ENCODE measurements at places on chromosomes 1 and 21. TPM values are rescaled to one million over a fixed set of nuclear protein-coding genes. Genes with fewer than 3 reads are reported as not detected.

Gene C4BPA
- total RNA-seq: 0.21 TPM

DNA sequence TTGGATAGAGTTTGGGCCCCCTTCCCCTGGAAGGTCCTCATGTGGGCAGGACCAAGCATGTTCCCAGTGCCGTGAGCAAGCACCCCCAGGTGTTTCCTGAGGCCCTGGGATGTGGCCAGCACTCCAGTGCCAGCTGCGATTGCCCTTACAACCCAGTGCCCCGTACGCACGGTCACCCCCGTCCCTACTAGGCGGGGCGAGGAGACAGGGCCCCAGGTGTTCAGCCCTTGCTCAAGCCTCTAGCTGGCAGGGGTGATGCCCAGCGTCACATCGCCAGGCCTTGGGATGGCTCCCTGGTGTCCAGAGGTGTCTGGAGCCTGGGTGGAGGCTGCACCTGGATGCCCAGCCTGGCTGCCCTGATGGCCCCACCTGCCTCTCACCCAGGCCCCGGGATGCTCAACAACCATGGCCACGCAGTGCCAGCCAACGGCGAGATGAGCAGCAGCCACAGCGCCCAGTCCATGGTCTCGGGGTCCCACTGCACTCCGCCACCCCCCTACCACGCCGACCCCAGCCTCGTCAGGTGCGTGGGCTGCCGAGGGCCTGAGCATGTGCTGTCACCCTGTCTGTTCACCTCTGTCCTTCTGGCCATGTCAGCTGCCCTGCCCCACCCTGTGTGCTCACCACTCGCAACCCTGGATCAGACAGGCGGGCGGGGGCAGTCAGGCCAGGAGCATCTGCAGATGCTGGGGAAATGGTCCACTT lies 21.6 kb upstream of the CCDC27 start:
- H3K4me3 ChIP-seq: no peak overlapping the region
- no peak for DNase-seq
- no peaks in the 10 kb centered on the region for H3K4me1 ChIP-seq
- no peak overlapping the region for H3K27ac ChIP-seq
- H3K27me3 ChIP-seq: no peaks in the 10 kb centered on the region
- H3K36me3 ChIP-seq: no peaks in the 10 kb centered on the region

DNA sequence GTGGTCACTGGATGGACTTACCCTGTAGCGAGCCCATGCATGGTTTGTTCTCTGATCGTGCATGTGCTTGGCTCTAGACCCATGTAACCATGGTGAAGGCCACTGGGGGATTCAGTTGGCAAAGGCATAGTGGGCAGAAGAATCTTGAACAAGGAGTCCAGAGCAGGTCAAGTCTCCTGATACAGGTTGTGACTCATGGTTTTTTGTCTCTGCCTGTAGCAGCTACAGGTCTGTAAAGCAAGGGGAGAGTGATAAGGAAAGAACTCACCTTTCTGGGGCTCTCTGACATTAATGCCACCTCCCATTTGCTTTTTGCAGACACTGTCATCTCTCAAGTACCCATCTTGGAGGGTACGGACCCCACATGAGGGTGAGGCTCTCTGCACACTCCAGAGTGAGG lies 153.4 kb upstream of the CAMK1G start:
- H3K4me3 ChIP-seq: no peak overlapping the region
- DNase-seq: no peak
- H3K27ac ChIP-seq: no peak overlapping the region
- no peaks in the 10 kb centered on the region for H3K36me3 ChIP-seq
- peaks cover 2% of the 10 kb centered on the region for H3K27me3 ChIP-seq
- H3K4me1 ChIP-seq: no peaks in the 10 kb centered on the region

DNA sequence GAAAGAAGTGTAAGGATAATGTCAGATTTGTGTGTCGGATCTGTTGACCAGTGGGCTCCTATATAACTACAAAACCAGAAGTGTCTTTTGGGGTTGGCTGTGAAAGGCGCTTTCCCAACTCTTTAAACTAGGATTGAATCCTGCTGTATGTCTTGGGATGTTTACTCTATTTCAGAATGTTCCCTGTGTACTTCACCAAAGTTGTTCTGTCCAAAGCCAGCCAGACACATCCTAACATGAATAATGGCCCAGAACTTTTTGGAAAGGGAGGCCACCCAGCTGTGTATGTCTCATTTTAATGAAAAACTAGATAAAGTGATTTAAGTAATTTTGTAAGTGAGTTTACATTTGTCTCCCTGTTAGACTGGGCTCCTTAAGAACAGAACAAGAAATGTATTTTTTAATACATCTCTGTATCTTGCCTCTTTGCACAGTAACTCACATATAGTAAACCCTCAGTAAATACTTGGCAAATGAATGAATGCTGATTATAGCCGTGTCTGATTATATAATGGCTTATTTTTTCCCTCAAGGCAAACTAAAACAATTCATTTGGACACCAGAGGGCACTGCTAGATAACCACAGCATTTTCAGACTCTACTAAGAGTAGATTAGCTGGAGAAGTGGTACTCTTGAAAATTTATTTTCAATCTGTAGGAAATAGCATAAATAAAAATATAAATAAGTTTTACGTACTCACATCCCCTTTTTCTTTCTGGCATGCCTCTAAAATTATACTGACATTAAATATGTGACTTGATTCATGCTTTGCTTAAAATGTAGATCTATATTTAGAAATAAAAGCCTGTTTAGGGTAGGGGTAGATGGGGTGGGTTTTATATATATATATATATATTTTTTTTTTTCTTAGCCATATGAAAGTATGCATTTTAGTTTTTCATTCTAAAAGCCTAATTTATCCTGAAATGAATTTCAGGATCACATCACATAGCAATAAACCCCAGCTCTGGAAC lies 23.8 kb downstream of the TSEN15 start:
- H3K27me3 ChIP-seq: no peaks in the 10 kb centered on the region
- no peak for DNase-seq
- no peak overlapping the region for H3K4me3 ChIP-seq
- no peaks in the 10 kb centered on the region for H3K4me1 ChIP-seq

- no peaks in the 10 kb centered on the region for H3K36me3 ChIP-seq
- H3K4me1 ChIP-seq: no peaks in the 10 kb centered on the region
- no peaks in the 10 kb centered on the region for H3K27me3 ChIP-seq
- H3K27ac ChIP-seq: no peak overlapping the region
- no peak overlapping the region for H3K4me3 ChIP-seq
- no peak for DNase-seq
These were observed 22.5 kb upstream of the ZNF648 start for GRCh38 chr1:182083851-182084486.

GRCh38 chr1:198116069-198116468 lies 40.7 kb upstream of the NEK7 start:
- no peak overlapping the region for H3K27ac ChIP-seq
- H3K36me3 ChIP-seq: no peaks in the 10 kb centered on the region
- H3K27me3 ChIP-seq: no peaks in the 10 kb centered on the region
- no peaks in the 10 kb centered on the region for H3K4me1 ChIP-seq
- H3K4me3 ChIP-seq: no peak overlapping the region
- DNase-seq: no peak

DNA sequence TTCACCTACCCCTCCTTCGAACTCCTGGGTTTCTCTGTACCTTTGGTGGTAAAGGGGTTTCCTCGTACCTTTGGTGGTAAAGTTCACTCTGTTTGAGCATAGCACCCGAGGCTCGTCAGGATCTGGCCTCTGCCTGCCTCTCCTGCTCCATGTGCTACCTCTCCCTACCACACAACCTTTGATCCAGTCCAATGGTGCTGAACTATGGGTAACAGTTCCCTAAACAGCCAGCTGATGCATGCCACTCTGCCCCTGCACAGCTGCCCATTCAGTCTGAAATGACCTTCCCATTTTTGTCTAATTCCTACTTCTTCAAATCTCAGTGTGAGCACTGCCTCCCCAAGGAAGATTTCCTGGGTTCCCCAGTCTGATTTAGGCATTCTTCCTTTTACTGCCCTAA lies 14.0 kb downstream of the OVAAL start:
- no peaks in the 10 kb centered on the region for H3K27me3 ChIP-seq
- no peak for DNase-seq
- no peak overlapping the region for H3K4me3 ChIP-seq
- H3K27ac ChIP-seq: no peak overlapping the region

DNA sequence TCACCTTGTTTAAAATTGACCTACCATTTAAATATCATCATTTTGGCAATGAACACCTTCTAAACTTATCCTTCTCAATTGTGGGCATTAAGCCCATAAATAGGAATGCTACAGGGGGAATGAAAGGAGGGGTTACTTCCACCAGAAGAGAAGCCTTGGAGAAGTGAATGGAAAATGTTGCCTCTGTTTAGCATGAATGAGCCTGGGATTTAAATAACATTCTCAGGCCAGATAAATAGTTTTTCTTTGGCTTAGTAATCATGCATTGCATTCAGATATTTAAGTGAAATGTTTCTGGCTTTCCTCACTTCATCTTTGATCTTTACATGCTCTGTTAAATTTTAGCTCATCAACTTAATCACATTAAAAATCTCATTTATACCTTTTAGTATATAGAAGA lies 284.3 kb upstream of the FMN2 start:
- no peak for DNase-seq
- H3K36me3 ChIP-seq: no peaks in the 10 kb centered on the region
- H3K4me1 ChIP-seq: no peaks in the 10 kb centered on the region
- no peaks in the 10 kb centered on the region for H3K27me3 ChIP-seq
- no peak overlapping the region for H3K27ac ChIP-seq

- no peaks in the 10 kb centered on the region for H3K27me3 ChIP-seq
- no peak overlapping the region for H3K27ac ChIP-seq
- H3K36me3 ChIP-seq: no peaks in the 10 kb centered on the region
- H3K4me1 ChIP-seq: no peaks in the 10 kb centered on the region
- DNase-seq: no peak
- no peak overlapping the region for H3K4me3 ChIP-seq
These were observed 104.8 kb downstream of the PSMG1 start for GRCh38 chr21:39078322-39079065.

DNA sequence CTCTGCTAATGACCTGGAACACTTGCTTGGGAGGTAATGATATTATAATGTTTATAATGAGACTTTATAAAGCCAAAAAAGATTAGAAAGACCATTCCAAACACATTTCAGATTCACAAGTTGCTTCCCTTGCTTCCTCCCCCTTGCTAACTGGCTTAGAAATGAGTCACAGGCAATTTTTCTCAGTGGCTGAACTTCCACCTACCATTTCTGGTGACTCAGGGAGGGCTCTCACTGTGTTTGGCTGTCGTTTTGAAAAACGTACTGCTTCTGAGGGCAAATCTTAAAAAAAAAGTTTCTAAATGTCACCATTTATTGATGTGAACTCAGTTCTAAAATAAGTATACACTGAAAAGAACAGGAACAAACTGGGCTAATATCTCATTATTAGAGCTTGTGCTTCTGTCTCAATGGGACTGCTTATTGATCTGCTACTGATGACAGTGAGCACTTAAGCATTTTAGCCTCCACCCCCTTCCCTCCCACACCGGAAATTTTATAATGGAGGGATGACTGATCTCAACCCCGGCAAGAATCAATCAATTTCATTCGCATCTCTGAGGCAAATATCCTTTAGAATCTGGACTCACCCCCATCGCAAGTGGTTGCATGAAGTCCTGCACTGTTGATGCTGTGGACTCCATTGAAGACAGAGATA lies 278.3 kb downstream of the KCTD3 start:
- no peak overlapping the region for H3K27ac ChIP-seq
- no peaks in the 10 kb centered on the region for H3K27me3 ChIP-seq
- DNase-seq: no peak
- no peak overlapping the region for H3K4me3 ChIP-seq

DNA sequence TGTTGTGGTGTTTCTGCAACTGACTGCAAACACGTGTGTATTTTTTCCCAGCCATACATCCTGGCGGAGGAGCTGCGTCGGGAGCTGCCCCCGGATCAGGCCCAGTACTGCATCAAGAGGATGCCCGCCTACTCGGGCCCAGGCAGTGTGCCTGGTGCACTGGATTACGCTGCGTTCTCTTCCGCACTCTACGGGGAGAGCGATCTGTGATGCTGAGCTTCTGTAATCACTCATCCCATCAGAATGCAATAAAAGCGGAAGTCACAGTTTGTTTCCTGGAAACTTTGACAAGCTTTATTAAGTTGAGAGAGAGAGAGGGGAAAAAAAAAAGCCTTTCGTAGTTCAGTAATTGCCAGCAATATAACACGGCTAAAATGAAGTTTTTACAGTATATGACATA lies 32.7 kb upstream of the MTR start:
- no peak for DNase-seq
- no peaks in the 10 kb centered on the region for H3K36me3 ChIP-seq
- H3K4me3 ChIP-seq: no peak overlapping the region
- H3K27ac ChIP-seq: no peak overlapping the region

- no peak for DNase-seq
- H3K27me3 ChIP-seq: no peaks in the 10 kb centered on the region
- H3K4me1 ChIP-seq: no peaks in the 10 kb centered on the region
- no peak overlapping the region for H3K4me3 ChIP-seq
These were observed 181.0 kb downstream of the SPATA17 start for GRCh38 chr1:217812175-217812574.

- H3K36me3 ChIP-seq: no peaks in the 10 kb centered on the region
- H3K27ac ChIP-seq: no peak overlapping the region
- DNase-seq: no peak
- H3K4me1 ChIP-seq: no peaks in the 10 kb centered on the region
These were observed 152.8 kb downstream of the TTLL7 start for GRCh38 chr1:83846138-83846537.

GRCh38 chr1:37177230-37177864 lies 143.0 kb upstream of the GRIK3 start:
- H3K4me3 ChIP-seq: no peak overlapping the region
- H3K4me1 ChIP-seq: no peaks in the 10 kb centered on the region
- no peaks in the 10 kb centered on the region for H3K27me3 ChIP-seq
- DNase-seq: no peak
- no peak overlapping the region for H3K27ac ChIP-seq

GRCh38 chr1:32234792-32235191 lies 12.2 kb upstream of the FAM167B start:
- no peaks in the 10 kb centered on the region for H3K4me1 ChIP-seq
- no peak for DNase-seq
- no peak overlapping the region for H3K4me3 ChIP-seq
- no peak overlapping the region for H3K27ac ChIP-seq

Gene UBL4B
- total RNA-seq: not detected

DNA sequence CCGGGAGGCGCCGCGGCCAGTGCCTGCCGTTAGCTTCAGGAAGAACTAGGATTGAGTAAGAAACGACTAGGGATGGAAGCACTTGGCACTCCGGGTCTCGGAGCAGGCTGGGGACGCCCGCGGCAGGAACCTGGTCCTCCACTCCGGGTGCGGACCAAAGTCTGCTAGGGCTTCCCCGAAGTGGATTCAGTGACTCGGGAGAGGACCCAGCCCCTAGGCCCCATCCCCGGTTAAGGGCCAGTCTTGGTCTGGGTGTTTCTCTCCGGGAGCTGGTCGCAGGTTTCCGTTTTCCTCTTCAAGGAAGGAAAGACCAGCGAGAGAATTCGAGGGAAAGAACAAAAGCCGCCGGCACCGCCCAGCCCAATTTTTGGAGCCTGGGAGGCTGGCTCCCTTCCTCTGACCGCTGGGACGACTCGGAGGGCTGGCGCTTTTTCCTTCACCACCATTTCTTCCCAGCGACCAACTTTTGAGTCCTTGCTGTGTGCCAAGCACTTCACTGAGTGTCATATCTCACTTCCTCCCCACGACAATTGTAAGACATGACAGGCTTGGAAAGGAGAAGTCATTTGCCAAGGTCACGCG lies 16.8 kb upstream of the STMN1 start:
- H3K27me3 ChIP-seq: peaks cover 18% of the 10 kb centered on the region
- H3K27ac ChIP-seq: no peak overlapping the region
- H3K4me1 ChIP-seq: 0 out of 2 replicates have a peak, but pooled peaks cover 5% of the 10 kb centered on the region
- H3K36me3 ChIP-seq: no peaks in the 10 kb centered on the region
- DNase-seq: no peak

- H3K4me3 ChIP-seq: no peak overlapping the region
- no peaks in the 10 kb centered on the region for H3K27me3 ChIP-seq
- H3K36me3 ChIP-seq: no peaks in the 10 kb centered on the region
These were observed 16.9 kb downstream of the NPHP4 start for GRCh38 chr1:5975133-5975880.

- H3K27ac ChIP-seq: no peak overlapping the region
- H3K36me3 ChIP-seq: no peaks in the 10 kb centered on the region
- DNase-seq: no peak
- H3K27me3 ChIP-seq: peaks cover 6% of the 10 kb centered on the region
These were observed 3.1 kb upstream of the KCNK2 start for GRCh38 chr1:215079456-215079855.

Measured in GM12878 (cell line).